ENCODE measurements at places on chromosomes 11 and 22.

- no peak for DNase-seq
Observed at GRCh38 chr11:67082071-67082791, 25.6 kb downstream of the RHOD start.

- no peak for DNase-seq
Observed at GRCh38 chr22:33108037-33108436, 49.9 kb upstream of the SYN3 start.

- DNase-seq, result peak; percentile 81
Observed at GRCh38 chr11:32071811-32072210, 19.1 kb upstream of the RCN1 start.

DNA sequence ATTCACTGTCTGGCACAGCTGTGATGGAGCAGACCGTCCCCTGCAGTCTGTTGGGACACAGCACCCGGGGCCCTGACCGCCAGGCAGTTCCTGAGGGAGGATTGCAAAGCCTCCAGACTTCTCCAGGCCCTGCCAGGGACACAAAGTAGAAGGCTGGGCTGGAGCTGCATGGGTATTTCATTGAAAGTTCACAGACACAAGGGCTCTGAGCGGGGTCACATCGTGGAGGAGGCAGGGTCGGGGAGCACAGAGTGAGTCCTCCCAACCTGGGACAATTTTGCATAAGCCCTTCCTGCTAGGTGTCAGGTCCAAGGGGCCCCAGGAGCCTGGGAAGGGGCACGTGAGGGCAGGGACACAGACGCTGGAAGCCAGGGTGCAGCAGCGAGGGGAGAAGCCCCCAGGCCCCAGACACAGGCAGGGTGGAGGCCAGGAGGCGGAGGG is 15.7 kb downstream of the IFITM10 start:
- DNase-seq, result no peak
